ENCODE measurements at places on chromosomes 3 and 15. TPM values are rescaled to one million over a fixed set of nuclear protein-coding genes. Genes with fewer than 3 reads are reported as not detected.

The STAC gene
- 0.35 TPM for total RNA-seq

- no peak for DNase-seq
Observed at GRCh38 chr15:51076524-51077220, 18.0 kb downstream of the TNFAIP8L3 start.

The P3H2 gene
- not detected for total RNA-seq

The IL16 gene
- total RNA-seq = 87.1 TPM

DNA sequence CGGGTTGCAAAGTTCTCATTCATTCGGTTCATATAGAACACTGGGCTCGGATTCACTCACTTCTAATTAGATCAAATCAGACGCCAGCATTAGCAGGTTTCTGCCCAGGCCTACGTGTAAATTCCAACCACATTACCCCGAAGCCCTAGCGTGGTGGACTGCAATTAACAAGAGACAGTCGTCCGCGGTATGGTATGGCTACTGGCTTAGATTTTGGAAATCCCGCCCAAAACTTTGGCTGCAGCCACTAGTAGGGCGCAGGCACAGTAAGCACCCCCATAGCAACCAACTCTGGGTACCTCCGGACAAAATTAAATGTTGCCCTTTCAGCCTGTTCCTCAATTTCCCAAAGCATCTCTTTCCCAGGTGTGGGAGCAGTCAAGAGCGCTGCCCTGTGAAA lies 771 bp downstream of the RARRES1 start:
- DNase-seq = no peak

DNA sequence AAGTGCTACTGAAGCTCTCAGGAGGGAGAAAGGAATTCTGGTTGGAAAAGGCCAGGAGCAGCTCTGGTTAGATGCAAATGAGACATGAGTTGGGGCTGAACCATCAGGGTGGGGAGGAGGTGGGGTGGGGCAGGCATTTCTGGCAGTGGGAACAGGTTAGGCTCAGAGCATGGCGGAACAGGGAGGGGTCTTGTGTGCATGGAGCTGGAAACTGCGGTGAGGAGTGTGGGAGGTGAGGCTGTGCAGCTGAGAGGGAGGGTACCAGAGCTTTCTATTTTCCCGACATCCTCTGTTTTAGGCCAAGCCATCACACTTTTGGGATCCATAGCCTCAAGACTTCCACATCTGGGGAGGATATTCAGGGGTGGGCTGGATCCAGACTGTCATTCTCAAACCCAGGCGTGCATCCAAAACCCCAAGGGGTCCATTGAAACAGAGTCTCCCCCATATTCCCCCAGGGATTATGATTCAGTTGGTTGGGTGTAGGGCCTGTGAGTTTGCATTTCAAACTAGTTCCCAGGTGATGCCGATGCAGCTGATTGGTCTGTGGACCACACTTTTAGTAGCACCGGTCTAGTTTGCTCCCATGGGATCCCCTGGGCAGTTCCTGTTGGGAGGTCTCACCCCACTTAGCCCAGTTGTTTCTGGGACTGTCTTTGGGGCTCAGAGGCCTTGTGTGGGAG lies 100.9 kb upstream of the TLE3 start:
- no peak for DNase-seq

- no peak for DNase-seq
Observed at GRCh38 chr15:56207092-56207491, 36.6 kb downstream of the RFX7 start.

The PAQR5 gene
- not detected for total RNA-seq

- DNase-seq = peak; percentile 34
Observed at GRCh38 chr3:129626744-129627349, 20.4 kb upstream of the PLXND1 start.

The NR2F2 gene
- not detected for total RNA-seq

GRCh38 chr3:27623085-27623753 lies 98.9 kb downstream of the EOMES start:
- no peak for DNase-seq

DNA sequence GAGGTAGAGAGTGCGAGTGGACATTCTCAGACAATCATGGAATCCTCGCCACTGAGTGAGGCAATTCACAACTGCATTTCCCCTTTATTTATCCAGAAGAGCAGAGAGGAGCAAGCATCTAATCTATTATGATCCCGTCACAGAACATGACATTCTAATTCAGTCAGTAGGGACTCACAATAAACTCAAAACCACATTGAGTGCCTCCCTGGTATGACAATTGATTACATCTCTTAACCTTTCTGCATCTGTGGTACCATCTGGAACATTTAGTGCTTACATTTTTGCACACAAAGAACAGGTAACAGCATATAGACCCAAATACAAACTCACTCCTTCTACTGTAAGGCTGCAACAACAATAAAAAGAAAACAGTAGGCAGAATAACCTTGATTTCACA lies 517.2 kb downstream of the GBE1 start:
- DNase-seq = no peak

The CLSTN2 gene
- not detected for total RNA-seq

The AGBL1 gene
- not detected for total RNA-seq

The GPR27 gene
- 1.0 TPM for total RNA-seq

DNA sequence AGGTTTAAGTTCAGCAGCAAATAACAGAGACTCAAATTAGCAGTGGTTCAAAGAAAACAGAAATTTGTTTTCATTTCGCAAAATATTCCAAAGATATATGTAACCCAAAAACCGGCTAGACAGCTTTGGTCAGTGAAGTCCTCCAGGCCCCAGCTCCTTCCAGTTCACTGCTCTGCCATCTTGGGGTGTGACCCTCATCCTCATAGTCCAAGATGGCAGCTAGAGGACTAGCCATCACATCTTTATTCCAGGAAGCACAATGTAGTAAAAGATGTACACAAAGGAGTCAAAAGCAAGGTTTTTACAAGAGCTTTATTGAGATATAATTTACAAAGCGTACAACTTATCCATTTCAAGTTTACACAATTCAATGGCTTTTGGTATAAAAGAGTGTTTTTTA lies 107.1 kb downstream of the LIPC start:
- DNase-seq = no peak

GRCh38 chr3:42424911-42425310 lies 14.5 kb upstream of the LYZL4 start:
- no peak for DNase-seq

DNA sequence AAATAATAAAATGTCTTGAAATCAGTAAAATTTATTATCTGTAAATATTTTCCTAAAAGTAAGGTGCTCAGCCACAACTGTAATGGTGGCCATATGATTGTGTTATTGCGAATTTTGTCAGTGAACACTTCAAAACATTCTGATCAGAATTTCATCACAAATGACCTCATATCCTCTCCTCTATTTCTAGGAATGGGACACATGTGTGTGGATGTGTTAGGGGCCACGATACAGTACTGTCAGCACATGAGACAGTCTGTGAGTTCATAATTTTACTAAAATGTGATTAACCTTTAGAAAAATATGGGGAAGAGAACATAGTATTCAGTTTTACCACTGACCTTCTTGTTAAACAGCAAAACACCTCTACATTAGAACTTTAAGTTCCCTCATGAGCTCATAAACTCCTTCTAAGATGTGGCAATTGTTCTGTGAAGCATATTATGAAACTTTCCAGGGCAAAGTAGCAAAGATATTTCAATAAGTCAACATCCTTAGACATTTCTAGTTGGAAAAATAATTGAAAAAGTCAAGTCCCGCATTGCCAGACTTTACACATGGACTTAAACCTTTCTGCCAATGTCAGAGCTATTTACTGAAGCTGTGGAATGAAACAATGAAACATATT lies 158.2 kb upstream of the ABI3BP start:
- DNase-seq = no peak

GRCh38 chr3:158846803-158847451 lies 45.1 kb downstream of the MFSD1 start:
- DNase-seq = no peak

The FYTTD1 gene
- 67.1 TPM for total RNA-seq

- DNase-seq = no peak
Observed at GRCh38 chr3:161217496-161217895, 3.6 kb upstream of the NMD3 start.

DNA sequence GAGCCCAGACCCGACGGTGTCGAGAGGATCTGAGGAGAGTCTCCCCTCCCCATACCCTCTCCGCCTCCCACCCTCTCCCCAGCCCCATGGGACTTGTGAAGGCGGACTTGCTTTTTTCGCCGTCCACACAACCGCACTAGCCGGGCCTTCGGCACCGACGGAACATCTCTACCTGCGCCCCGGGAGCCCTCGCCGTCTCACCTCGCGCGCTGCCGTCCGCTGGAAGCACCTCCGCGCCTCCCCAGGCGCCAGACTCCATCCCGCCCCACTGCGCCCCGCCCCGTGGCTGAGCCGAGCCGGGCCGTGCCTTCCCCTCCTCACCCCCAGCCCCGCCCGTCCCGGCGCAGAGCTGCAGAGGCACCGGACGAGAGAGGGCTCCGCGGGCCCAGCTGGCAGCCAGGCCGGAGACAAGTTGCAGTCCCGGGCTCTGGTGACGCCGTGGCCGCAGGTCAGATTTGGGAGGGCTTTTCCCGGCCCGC lies at the start of the genes DUOX1 and DUOXA1:
Gene DUOX1 (plus strand): TSS at position 344 of the 479 bp plus-strand sequence. CDS start 1,973 bp downstream, outside the sequence.
Gene DUOXA1 (minus strand): TSS at position 229 of the 479 bp plus-strand sequence. CDS start 6,865 bp downstream, outside the sequence.
- DNase-seq = no peak

- DNase-seq = no peak
Observed at GRCh38 chr15:99002226-99002625, 5.4 kb downstream of the PGPEP1L start.

GRCh38 chr3:30114918-30115317 lies 491.5 kb upstream of the TGFBR2 start:
- no peak for DNase-seq

The TYRO3 gene
- 0.89 TPM for total RNA-seq

The MUC13 gene
- not detected for total RNA-seq

The ZSCAN29 gene
- total RNA-seq = 12.5 TPM

GRCh38 chr3:56823421-56823926 lies 21.7 kb upstream of the ARHGEF3 start:
- no peak for DNase-seq

DNA sequence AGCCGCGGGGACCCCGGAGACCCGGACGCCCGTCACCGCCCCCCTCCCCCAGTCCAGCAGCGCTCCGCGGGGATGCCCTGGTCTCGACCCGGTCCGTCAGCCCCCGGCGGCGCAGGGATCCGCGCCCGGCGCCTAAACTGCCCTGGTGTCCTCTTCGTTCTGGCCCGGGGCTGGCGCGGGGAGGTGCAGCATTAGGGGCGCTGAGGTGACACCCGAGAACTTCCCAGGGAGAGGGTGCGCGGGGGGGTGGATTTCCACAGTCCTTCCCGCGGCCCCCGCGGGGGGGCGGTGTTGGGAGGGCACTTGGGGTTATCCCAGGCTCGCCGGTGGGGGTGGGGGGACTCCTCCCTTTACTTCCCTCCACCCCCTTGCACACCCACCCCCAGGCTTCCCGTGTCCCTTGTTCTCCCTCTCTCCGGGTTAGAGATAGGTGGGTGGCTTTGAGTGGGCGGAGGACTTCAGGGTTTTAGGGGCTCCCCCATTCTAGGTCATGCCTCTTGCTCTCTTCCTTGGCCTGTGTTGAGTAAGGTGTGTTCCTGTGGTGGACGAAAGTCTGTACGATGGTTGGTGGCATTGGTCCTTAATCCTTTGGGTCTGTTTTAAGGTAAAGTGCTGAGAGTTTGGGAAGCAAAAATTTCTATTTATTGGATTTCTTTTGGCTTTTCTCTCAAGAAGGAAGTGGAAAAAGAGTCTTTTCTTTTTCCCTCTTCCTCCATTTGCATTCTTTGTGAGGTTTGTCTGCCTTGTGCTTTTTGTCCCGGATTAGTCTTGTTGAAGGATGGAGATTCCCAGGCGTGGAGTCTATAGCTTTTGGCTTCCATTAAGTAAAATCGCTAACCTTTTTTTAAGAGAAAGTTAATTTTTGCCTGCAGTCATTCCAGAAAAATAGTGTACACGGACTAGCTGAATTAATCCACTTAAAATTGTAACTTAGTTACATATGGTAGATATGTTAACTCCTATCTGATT lies 811 bp downstream of the SKIL start:
- peak; percentile 74 for DNase-seq
